NCI-H1105 treated with DMSO at 0.1 percent for 48 hours (cell line): ENCODE measurements at places on chromosomes 16 and 17.

DNA sequence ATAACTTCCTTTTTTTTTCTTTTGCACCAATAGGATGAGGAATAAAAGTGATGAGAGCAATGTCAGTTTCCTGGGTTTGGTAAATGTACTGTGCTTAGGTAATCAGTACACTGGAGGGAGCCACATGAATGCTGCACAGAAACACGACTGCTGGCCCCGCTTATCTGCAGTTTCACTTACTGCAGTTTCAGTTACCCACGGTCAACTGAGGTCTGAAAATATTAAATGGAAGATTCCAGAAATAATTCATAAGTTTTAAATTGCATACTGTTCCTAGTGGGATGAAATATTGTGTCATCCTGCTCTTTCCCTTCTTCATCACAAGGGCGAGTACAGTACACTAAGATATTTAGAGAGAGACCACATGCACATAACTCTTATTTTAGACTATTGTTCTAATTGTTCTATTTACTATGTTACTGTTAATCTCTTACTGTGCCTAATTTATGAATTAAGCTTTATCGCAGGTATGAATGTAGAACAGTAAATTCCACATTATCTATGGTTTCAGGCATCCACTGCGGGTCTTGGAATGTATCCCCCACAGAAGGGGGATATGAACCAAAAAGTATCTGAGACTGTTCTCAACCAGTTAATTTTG is 6.4 kb upstream of the LGALS3BP start:
- no peak for DNase-seq

- DNase-seq: no peak
Observed at GRCh38 chr17:79341222-79341780, 266.7 kb downstream of the ENGASE start.

- DNase-seq: no peak
Observed at GRCh38 chr17:32261417-32261736, 4.3 kb upstream of the RHBDL3 start.

DNA sequence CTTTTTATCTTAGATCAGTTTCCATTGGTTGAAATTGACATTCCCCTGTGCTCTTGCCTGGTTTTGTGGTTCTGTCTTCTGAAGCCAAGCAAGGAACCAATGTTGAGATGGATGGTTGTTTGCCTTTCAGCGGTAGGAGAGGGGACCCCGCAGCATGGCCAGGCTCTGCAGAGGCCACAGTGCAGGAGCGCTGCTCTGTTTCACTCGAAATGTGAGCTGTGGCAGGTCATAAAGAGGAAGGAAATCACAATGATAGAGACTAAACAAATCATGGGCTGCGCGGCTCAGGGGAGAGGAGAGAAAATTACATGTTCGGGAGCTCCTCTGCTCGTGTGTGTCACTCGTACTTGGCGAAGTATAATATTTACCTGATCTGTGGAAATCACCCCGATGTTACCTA is 148.2 kb downstream of the SNX29 start:
- no peak for DNase-seq

DNA sequence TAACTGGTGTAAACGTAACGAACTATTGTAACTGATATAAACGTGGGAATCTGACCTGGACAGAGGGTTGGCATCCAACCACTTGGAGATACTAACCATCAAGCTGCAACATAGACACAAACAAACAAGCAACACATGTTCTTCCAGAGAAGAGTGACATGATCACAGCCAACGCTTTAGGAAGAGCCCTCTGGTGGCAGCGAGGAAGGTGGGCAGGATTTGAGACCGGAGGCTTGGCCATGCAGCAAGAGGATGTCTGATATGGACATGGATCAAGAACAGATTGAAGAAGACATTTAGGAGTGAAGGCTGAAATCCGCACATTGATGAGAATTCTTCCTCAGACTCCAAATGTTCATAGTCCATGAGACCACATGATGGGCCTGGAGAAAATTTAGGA is 40.3 kb upstream of the TNRC6A start:
- peak; percentile 17 for DNase-seq

DNA sequence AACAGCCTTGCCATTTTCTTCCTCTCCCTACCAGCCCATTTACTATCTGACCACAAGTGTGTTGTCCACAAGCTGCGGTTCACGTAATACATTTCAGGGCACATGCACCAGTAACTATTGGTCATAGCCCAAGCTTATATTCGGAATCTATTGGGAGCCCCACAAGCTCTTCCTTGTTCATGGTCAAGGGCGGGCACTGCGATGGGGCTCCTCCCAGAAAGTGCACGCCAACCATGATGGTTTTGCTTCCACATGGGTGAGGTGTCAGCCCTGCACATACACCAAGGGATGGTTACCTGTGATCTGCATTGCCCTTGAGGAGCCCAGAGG is 12.1 kb downstream of the THRA start:
- no peak for DNase-seq

DNA sequence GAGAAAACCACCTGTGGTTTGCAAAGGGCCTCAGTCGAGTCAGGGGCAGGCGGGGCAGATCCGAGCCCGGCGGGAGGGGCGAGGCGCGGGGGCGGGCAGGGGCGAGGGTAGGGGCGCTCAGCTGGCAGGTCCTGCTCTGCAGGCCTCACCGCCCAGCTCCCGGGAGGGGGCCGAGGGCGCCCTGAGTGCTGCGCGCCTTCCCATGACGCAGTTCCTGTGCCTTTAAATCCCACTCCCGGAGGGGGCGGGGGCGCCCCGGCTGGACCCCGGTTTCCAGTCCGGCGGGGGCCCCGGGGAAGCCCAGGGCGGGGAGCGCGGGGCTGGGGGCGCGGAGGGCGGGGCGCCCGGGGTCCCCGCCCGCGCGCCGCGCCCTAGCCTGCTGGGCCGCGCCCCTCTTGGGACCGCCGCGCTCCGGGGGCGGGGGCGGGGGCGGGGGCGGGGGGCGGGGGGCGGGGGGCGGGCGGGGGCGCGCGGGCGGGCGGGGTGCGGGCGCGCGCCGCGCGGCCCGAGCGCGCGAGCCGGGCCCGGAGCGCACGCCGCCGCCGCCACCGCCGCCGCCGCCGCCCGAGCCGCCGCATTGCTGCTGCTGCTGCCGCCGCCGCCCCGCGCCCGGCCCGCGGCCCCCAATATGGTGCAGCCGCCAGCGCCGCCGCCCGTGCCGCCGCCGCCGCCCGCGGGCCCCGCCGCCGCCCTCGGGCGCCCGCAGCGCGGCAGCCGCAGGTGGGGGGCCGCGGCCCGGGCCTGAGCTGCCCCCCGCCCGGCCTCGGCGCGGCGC is at the start of gene JPH3:
JPH3 (plus strand) TSS at position 508 of the 775 bp plus-strand sequence. CDS start 639 bp downstream, outside the sequence.
- peak; percentile 28 for DNase-seq

DNA sequence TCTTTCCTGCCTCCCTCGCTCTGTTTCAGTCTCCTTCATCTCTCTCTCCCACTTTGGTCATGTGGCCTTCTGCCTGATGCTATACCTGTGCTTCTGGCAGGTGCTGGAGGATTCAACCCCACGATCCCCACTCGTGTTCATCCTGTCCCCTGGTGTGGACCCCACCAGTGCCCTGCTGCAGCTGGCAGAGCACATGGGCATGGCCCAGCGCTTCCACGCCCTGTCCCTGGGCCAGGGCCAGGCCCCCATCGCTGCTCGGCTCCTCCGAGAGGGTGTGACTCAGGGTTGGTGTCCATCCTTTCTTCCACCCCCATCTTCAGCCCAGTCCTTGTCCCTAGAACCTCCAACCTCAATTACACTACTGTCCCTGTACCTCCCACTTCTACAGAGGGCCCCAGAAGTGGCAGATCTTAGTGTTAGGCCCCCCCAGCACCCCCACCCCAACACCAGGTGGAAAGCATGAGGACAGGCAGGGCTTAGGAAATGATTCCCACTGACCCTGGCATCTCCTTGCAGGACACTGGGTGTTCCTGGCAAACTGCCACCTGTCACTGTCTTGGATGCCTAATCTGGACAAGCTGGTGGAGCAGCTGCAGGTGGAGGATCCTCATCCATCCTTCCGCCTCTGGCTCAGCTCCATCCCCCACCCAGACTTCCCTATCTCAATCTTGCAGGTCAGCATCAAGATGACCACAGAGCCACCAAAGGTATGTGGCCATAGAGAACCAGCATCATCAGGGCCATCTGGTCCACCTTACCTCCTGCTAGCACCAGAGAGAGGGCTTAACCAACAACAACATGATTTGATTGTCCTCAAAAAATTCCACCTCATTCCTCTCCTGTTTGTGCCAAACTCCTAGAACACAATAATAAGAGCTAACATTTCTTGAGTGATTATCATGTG is 9.7 kb upstream of the KDM6B start:
- DNase-seq: no peak

DNA sequence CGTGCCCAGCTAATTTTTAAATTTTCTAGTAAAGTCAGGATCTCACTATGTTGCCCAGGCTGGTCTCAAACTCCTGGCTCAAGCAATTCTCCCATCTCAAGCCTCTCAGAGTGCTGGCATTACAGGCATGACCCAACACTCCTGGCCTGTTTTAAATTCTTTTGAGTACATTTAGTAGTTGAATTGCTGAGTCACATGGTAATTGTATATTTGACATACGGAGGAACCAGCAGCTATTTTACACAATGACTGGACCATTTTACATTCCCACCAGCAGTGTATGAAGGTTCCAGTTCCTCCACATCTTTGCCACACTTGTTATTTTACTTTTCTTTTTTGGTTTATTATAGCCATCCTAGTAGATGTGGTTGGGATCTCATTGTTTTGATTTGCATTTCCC is 43.6 kb downstream of the RHOT1 start:
- DNase-seq: no peak

- DNase-seq: peak; percentile 90
Observed at GRCh38 chr17:66889480-66890230, 54.7 kb downstream of the CACNG5 start.

- no peak for DNase-seq
Observed at GRCh38 chr16:50800074-50800473, 58.2 kb downstream of the CYLD start.

GRCh38 chr17:47736501-47737495 is 3.8 kb downstream of the TBX21 start:
- no peak for DNase-seq

- no peak for DNase-seq
Observed at GRCh38 chr17:45640141-45640850, 143.8 kb upstream of the CRHR1 start.

DNA sequence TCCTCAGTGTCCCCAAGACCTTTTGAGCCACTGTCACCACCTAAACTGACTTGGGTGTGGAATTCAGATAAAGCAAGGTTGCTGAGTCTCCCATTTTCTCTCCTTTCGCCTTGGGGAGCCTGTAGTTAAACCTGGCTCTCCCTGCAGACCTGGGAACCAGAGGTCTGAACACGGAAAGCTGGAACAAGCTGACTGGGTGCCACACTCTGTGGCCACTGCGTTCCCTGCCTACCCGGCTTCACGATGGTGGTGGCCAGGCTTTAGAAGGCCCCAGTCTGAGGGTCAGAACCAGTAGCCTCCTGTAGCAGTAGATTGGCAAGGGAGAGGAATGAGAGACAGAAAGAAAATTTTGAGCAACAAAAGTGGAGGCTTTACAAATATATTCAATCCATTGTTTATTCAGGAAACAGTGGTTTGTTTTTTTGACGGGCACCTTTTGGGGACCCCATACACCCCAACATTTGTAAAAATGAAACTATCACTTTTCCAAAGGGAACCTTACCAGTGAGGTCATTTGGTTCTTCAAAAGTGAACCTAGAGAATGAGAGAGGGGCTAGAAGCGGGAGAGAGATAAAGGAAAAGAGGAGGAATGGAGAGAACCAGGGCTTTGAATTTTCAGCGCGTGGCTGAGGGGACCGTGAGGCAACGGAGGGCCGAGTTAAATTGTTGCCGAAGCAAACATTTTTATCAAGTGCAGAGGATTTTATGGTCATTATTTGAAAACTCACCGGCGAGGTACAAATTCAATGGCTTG is 1.8 kb upstream of the HOXB8 start:
- no peak for DNase-seq

GRCh38 chr17:71500761-71501555 is 619.9 kb upstream of the SOX9 start:
- no peak for DNase-seq

DNA sequence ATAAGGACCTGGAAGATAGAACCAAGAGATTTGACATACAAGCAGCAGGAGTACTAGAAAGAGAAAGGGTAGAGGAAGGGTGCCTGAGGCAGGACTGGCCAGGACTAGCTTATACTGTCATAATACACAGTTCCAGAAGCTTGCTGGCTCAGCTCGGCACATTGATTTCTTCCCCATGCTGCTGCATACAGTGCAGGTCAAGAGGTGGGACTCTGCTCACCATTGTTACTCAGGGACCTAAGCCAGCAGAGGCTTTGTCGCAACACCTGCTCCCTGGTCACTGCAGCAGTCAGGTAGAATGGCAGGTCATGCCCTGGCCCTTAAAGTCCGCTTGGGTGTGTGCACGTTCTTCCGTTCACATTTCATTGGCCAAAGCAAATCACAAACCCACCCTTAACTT is 32.8 kb downstream of the LDHD start:
- DNase-seq: no peak

DNA sequence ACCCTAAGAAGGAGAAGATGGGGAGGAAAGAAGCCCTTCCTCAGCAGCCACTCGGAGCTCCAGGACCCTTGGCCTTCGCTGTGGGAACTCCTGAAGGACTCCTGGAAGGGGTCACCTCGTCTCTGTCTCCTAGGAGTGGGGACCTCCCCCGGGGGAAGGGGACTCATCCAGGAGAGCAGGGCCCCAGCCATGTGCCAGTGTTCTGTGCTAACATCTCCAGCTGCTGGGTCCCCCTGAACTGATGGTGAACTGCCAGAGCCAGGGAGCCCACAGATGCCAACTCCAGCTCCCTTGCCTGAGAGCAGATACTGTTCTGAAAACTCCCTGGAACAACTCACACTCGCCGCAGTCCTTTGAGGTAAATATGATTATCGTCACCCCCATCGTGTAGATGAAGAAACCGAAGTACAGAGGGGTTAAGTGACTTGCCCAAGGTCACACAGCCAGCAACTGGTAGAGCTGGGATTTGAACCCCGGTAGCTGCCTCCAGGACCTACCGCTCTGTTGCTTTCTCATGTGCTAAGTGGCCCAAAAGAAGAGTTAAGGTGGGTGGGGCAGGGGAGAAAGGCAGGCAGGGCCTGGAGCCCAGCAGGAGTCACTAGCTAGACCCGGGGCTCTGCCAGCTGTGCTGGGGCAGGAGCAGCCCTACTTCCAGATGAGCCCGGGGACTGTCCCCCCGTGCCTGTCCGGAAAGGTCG is 10.5 kb downstream of the TIMM22 start:
- DNase-seq: no peak

GRCh38 chr16:17817260-17817659 is 346.5 kb upstream of the XYLT1 start:
- DNase-seq: no peak
